ENCODE measurements at places on chromosomes 13 and 19.

DNA sequence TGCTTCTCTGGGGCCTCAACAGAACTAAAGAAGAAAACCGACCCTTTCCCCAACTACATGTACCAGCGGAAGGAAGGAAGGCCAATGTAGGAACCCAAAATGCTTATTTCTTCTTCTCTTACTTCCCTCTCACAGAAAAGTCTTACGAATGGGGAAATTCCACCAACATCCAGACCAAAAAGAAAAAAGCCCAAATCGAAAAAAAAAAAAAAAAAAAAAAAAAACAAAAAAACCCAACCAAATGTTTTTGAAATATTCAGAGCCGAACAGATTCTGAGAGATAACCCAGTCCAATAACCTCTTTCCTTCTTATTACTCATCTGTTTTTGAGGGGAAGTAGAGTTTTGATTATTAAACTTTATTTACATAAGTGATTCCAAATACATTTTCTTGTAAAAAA, 3.9 kb downstream of the PPM1N start:
- no peak for DNase-seq

DNA sequence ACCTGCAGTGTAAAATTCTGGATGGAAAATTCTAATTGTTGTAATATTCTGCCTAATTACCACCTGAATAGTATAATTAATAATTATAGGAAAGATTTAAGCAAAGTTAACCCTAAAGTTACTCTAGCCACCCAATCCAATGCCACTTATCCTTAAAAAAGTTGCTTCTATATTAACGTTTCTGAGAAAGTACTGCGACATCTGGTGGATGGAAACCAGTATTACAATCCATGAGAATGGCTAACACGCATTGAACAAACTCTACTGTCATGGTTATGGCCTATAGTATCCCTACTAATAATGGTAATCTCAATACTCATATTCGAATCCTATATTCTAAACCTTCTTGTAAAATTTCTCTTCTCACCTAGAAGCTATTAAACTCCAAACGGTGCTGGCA, 1551.8 kb downstream of the SLITRK1 start:
- DNase-seq: no peak

DNA sequence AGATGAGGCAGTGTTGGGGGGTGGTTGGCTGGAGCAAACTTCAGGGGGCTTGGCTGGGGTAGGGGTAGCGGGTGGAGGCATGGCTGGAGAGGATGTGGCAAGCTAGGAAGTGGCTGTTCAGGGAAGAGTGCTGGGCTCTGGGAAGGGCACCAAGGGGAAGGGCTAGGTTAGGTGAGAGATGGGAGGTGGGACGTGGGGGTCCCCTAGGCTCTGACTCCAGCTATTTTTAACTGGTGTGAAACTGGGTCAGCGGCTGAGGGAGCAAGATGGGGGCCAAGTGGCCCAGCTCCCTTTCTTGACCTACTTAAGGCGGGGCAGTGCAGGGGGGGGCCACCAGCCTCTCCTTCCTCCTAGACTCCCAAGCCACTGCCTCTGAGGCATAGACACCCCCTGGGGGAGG, 7.3 kb downstream of the KCNC3 start:
- no peak for DNase-seq

- no peak for DNase-seq
These were observed 15.3 kb downstream of the SYDE1 start for GRCh38 chr19:15122331-15123030.

- no peak for DNase-seq
These were observed 241.6 kb upstream of the MAB21L1 start for GRCh38 chr13:35718084-35718483.

- DNase-seq: no peak
These were observed 13.2 kb downstream of the PRR36 start for GRCh38 chr19:7860714-7861618.

GRCh38 chr13:40508127-40508526, 158.3 kb downstream of the FOXO1 start:
- DNase-seq: no peak

DNA sequence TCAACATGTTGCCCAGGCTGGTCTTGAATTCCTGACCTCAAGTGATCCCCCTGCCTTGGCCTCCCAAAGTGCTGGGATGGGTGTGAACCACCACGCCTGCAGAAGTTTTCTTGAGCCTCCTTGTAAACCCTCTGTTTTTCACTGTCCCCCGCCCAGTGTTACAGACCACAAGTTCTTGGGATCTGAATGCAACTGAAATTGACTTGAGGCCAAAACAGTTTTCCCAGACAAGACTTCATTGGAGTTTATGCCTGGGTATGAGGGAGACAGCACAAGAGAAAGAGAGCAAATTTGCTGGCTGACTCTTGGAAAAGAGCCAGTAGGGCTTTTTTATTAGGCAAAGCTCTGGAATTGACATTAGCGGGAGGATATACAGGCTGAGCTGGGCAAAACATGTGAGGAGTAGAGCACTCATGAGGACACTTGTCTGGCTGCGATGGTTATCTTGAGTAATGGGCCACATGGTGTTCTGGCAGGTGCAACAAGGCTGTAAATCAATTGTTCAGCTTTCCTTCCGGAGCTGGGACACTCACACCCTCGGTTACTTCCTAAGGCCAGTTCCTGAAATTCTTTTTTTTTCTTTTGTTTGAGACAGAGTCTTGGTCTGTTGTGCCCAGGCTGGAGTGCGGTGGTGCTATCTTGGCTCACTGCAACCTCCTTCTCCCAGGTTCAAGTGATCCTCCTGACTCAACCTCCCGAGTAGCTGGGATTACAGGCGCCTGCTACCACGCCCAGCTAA, 12.7 kb upstream of the HNRNPL start:
- no peak for DNase-seq

GRCh38 chr19:19113040-19113626, 25.1 kb downstream of the TMEM161A start:
- no peak for DNase-seq

GRCh38 chr13:45783346-45784043, 68.1 kb downstream of the SIAH3 start:
- no peak for DNase-seq

GRCh38 chr13:32297206-32297605, 18.0 kb downstream of the ZAR1L start:
- DNase-seq: no peak

GRCh38 chr13:79307866-79308298, 98.2 kb downstream of the RBM26 start:
- no peak for DNase-seq

DNA sequence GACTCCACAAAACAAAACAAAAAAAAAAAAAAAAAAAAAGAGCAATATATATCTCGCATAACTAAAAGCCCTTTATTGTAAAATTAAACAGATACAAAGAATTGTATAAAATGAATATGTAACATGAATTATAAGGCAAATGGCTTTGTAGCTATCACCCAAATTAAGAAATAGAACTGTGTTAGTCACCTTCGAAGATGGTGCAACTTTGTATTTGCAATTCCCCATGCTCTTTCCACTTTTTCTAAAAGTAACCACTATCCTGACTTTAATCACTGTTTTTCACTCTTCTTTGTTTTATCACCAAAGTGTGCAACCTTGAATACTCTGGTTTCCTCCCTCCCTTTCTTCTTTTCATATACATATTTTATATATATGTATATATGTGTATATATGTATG, 57.1 kb upstream of the HTR2A start:
- DNase-seq: no peak

DNA sequence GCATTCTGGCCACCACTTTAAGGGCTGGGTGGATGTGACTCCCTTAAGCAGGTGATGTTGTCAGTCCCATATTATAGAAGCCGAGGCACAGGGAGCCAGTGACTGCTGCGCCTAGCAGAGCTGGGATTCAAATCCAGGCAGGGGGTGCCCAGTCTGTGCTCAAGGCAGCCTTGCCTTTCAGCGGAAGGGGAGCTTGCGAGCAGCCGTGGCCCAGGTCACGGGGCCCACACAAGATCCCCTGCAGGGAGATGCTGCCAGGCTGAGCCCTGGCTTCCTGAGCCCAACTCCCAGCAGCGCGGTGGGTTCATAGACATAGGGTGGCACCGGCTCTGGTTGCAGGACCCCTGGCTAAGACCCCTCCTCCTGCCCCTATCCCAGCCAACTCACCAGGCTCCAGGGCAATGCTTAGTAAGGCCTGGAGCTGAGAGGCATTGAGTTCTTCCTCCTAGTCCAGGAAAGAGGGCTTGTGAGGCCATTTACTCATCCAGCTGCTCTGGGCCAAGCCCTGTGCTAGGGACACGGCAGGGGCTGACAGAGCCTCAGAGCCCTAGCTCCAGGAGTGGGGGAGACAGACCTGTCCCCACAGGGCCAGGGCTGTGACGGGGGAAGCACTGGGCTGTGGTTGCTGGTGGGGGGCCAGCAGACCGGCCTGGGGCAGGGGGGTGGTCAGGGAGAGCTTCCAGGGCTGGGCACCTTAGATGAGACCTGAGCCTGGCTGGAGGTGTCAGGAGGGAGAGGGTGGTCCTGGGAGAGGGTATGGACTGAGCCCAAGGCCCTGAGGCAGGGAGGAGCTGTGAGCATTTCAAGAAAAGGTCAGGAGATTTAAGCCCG, 9.6 kb downstream of the CAPN12 start:
- DNase-seq: no peak

DNA sequence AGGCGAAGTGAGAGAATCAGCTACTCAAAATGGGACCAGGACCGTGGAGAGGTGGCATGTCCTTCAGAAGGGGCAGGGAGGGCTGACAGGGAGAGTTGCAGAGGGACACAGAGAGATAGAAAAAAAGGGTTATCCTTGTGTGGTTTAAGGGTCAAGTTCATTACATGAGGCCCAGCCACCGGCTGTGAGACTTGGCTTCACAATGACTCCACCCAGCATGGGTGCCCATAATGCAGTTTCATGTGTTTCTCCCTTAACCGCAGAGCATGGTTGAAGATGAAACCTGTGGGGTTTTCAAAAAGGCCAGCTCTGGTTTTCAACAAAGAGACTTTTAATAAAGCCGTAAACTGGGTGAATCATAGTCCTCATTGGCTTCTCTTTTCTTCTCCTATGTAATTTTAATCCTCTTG, 164.6 kb downstream of the KLF5 start:
- DNase-seq: no peak

- no peak for DNase-seq
These were observed 16.5 kb downstream of the SLC5A5 start for GRCh38 chr19:17888260-17888659.

- DNase-seq: no peak
These were observed 5.8 kb downstream of the RAB20 start for GRCh38 chr13:110555601-110556223.

- no peak for DNase-seq
These were observed 9.2 kb downstream of the UBE2S start for GRCh38 chr19:55398200-55398925.

- no peak for DNase-seq
These were observed 12.0 kb downstream of the TIMM13 start for GRCh38 chr19:2415281-2415972.

DNA sequence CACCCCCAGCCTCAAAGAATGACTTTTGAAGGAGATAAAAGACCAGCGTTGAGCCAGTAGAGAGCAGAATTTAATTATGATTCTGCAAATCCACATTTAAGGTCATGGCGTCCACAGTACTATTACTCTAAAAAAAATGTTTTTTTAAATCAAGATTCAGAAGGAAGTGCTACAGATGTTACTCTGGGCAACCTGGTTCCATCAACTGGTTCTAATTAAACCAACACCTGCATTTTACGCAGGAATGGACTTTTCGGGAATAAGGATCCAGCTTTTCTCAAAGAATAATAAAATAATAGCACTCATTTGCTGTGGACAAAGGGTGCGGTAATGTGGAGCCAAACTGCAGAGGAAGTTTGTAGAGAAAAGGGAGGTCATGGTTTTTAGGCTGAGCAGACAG, 62.9 kb upstream of the IPO5 start:
- DNase-seq: no peak

- DNase-seq: no peak
These were observed 10.7 kb upstream of the KATNAL1 start for GRCh38 chr13:30318026-30318425.

GRCh38 chr13:91305652-91306051, 41.8 kb upstream of the MIR17HG start:
- no peak for DNase-seq

GRCh38 chr19:7478843-7479227, 10.0 kb downstream of the PEX11G start:
- DNase-seq: no peak

- no peak for DNase-seq
These were observed 8.8 kb downstream of the DAZAP1 start for GRCh38 chr19:1416014-1416841.

DNA sequence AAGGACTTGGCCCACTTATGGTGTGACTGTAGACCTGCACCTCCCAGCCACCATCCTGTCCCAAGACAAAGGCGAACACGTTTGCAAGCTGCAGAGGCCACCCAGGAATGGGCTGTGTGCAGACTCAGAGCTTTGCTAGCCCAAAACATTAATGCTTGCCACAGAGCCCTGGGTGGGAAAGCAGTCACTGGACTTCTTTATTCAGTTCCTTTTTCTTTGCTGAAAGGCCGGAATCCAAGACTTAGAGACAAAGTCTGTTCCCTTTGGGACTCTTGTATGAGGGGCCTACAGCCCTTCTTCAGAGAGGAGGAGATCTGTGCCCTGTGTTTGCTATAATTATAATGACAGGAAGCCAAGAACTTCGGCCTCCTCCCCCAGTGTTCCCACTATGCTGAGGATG, 167.8 kb downstream of the DLEU7 start:
- DNase-seq: no peak

- no peak for DNase-seq
These were observed 30.1 kb upstream of the CCDC124 start for GRCh38 chr19:17902701-17903100.

- no peak for DNase-seq
These were observed 1937.6 kb downstream of the PCDH9 start for GRCh38 chr13:65292488-65292901.

All from stimulated activated CD4-positive, alpha-beta T cell treated with anti-CD3 and anti-CD28 coated beads, Interleukin-1b, Interleukin-23, amount 100 ng/mL, for 1 hour (primary cell).